ENCODE measurements at places on chromosomes 4 and X. TPM values are rescaled to one million over a fixed set of nuclear protein-coding genes. Genes with fewer than 3 reads are reported as not detected.

- no peak overlapping the region for H3K27ac ChIP-seq
- no peaks in the 10 kb centered on the region for H3K36me3 ChIP-seq
- no peak for DNase-seq
- no peaks in the 10 kb centered on the region for H3K27me3 ChIP-seq
- H3K4me1 ChIP-seq = no peaks in the 10 kb centered on the region
Observed at GRCh38 chr4:40736910-40737309, 12.8 kb upstream of the NSUN7 start.

GRCh38 chr4:139794158-139794954 is 128.7 kb downstream of the MGST2 start:
- H3K4me1 ChIP-seq = no peaks in the 10 kb centered on the region
- H3K36me3 ChIP-seq = no peaks in the 10 kb centered on the region
- H3K27me3 ChIP-seq = no peaks in the 10 kb centered on the region

GRCh38 chrX:12225107-12225506 is 86.8 kb downstream of the FRMPD4 start:
- no peak overlapping the region for H3K4me3 ChIP-seq
- H3K4me1 ChIP-seq = no peaks in the 10 kb centered on the region
- no peak overlapping the region for H3K27ac ChIP-seq
- no peaks in the 10 kb centered on the region for H3K27me3 ChIP-seq
- no peak for DNase-seq

DNA sequence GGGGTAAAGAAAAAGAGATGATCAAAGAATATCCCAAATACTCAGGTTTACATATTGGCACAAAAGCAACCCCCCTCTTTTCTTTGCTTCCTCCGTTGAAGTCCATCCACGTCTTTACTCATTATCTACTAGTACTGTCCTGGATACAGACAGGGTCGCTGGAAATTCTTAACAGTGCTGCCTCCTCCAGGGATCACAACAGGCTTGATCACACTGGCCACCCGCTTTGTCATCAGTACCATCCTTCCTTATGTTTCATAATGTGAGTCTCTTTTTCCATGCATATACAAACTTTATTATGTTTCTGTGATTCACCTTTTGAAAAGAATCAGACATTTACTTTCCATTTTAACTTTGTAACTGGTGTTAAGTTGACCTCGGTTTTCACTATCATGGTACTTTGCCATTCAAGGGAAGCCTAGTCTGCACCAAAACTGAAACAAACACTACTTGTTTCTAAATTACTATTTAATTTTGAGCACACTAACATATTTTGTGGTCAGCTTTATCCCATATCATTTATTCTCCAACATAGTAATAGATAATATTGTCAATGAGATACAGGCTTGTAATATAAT is 387.5 kb upstream of the PPP1R2C start:
- no peak overlapping the region for H3K27ac ChIP-seq
- no peak for DNase-seq
- no peaks in the 10 kb centered on the region for H3K4me1 ChIP-seq
- H3K36me3 ChIP-seq = no peaks in the 10 kb centered on the region
- no peaks in the 10 kb centered on the region for H3K27me3 ChIP-seq
- no peak overlapping the region for H3K4me3 ChIP-seq

The WAS gene
- 92.2 TPM for total RNA-seq

The FRMD7 gene
- total RNA-seq = not detected

All from naive thymus-derived CD4-positive, alpha-beta T cell (primary cell).